Activated CD4-positive, alpha-beta memory T cell treated with anti-CD3 and anti-CD28 coated beads, Interleukin-2, amount 10 ng/mL, durations not matched to agents 7 days and 5 days (primary cell): ENCODE measurements at places on chromosomes 1 and 21.

DNA sequence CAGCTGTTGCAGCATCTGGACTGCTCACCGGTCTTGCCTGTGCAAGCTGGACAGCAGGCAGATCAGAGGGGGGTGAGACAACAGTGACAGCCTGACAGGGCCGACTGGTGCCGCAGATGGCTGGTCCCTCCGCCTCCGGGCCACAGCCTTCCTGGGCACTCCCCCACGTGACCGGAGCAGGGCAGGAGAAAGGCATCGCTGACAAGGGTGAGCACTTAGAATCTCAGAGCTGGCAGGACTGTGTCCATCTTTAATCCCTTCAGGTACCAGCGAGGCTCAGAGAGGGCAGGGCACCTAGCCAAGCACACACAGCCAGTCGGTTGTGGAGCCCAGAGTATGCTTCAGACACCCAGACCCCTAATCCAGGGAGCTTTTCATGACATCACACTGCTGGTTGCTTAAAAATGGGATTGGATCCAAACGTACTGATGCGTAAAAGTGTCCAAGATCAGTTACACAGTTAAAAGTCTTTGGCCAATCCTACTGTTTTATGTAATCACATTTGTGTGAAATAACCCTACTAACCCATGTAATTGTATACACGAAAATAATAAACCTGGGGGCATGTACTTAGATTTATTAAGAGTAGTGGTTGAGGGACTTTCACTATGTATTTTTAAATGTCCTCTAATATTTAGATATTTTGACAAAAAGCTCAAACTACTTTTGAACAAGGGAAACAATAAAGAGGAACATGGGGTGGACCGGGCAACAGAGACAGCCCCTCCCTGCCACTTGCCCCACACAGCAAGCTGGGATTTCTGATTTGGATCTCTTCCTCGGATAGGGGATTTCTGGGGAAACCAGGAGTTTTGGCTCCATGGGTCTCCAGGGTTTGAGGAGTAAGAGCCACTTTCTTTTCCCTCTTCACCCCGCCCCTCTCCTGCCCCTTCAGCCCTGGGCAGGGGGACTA lies 758 bp upstream of the CNTN2 start:
- no peak overlapping the region for H3K4me3 ChIP-seq
- H3K27me3 ChIP-seq: peaks cover 51% of the 10 kb centered on the region
- no peak overlapping the region for H3K27ac ChIP-seq
- H3K4me1 ChIP-seq: no peaks in the 10 kb centered on the region
- DNase-seq: no peak

DNA sequence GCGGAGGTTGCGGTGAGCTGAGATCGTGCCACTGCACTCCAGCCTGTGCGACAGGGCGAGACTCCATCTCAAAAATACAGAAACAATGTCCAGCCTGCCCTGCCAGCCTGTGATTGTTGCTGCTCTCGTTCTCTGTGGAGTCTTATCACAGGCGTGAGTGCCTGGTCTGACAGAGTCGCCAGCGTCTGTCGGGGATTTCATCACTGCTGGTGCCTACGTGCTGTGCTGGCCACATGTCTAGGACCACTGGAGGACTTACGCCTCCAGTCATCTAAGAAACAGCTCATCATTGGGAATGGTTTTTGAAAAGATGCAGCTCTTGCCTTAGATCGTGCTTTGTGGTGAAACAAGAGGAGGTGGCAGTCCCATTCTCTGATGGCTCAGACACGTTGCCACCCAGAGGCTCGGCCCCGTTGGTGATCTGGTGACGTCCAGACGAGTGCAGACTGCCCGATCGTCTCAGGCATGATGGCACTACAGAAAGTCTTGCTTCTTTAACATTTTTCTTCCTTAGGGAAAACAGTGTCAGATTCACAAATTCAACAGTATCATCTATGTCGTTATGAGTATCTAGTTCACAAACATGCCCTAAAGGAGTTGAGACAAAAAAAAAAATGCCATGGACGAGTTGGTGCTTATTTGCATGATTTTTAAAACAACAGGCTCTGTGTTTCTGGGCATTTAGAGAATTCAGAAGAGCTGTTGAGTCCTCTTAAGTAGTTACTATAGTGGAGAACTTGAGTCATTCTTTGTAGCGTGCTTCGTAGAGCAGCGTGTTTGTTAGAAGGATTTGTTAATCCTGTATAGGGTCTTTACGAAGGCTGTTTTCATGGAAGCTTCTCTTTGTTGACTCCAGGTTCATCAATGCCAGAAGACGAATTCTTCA lies 47.5 kb downstream of the CBS start:
- no peak overlapping the region for H3K4me3 ChIP-seq
- H3K27ac ChIP-seq: no peak overlapping the region
- DNase-seq: no peak
- H3K36me3 ChIP-seq: peaks cover 49% of the 10 kb centered on the region
- H3K27me3 ChIP-seq: no peaks in the 10 kb centered on the region

DNA sequence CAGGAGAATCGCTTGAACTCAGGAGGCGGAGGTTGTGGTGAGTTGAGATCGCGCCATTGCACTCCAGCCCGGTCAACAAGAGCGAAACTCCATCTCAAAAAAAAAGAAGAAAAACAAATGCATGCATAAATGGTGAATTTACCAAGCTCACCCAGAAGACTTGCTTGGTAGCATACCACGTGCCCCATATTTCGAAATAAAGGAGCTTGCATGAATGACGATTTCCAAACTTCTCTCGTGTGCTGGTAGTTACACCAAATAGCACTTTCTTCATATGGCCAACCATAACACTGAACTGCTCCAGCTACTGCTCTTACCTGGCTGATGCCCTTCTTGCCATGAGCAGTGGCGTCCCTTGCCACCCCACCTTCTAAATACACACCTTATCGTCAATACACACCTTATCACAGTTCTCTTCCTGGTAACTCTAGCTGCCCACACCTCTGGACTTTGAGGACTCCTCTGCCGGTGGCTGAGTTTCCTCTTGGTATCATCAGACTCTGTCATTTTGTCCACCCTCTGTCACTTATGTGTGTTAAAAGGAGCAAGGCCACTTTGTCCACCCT lies 2.8 kb downstream of the DOP1B start:
- H3K4me3 ChIP-seq: no peak overlapping the region
- no peak overlapping the region for H3K27ac ChIP-seq
- peaks cover 3% of the 10 kb centered on the region for H3K27me3 ChIP-seq
- peaks cover 40% of the 10 kb centered on the region for H3K4me1 ChIP-seq
- no peak for DNase-seq

- H3K27me3 ChIP-seq: peaks cover 2% of the 10 kb centered on the region
- no peak overlapping the region for H3K27ac ChIP-seq
- no peak for DNase-seq
- H3K4me1 ChIP-seq: peaks cover 14% of the 10 kb centered on the region
- H3K4me3 ChIP-seq: no peak overlapping the region
- H3K36me3 ChIP-seq: no peaks in the 10 kb centered on the region
Observed at GRCh38 chr1:167056529-167057231, 33.5 kb downstream of the GPA33 start.

DNA sequence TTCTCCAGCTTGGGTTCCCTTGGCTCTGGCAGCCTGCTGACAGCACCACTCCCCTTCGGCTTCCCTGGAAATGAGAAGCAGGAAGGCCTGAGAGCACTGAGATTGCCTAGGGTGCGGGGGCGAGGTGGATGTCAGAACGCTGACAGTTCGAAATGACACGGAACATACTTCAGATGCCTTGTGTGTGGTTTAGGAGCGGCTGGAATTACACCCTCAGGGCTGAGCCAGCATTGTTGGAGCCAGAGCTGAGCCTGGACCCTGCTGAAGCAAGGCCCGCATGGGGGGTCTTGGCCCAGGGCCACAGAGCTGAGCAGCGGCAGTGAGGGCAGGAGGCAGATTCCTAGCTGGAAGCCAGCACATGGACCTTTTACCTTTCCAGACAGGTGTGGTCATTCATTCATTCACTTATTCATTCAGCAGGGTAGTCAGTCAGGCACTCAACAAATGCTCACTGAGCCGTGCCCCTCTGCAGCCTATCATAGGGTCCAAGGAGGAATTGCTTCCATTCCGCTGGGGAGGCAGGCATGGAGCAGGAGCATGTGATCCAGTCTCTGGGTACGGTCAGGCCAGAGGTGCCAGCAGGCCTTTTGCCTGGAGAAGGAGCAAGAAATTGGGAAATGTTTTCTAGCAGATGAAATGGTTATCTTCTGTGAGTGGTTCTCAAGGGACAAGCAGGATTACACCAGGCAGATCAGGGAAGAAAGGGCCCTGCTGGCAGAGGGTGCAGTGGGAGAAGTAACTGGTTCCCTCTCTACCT lies 6.6 kb upstream of the FOXE3 start:
- no peak overlapping the region for H3K27ac ChIP-seq
- H3K27me3 ChIP-seq: peaks cover 19% of the 10 kb centered on the region
- H3K4me3 ChIP-seq: no peak overlapping the region

DNA sequence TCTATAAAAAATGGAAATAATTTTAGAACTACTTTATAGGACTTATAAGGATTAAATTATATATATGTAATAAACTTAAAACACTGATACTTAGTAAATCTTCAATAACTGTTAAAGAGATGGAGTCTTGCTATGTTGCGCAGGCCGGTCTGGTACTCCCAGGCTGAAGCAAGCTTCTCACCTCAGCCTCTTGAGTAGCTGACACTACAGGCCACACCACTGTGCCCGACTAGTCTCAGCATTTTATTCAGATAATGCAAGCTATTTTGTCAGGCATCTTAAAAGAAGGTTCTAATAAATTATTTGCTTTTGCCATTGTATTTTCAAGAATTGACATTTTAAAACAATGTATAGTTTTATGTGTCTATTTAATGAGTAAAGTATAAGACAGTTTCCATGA lies 20.8 kb downstream of the CNST start:
- DNase-seq: no peak
- H3K27me3 ChIP-seq: no peaks in the 10 kb centered on the region
- H3K27ac ChIP-seq: no peak overlapping the region
- H3K4me3 ChIP-seq: no peak overlapping the region
- H3K36me3 ChIP-seq: peaks cover 43% of the 10 kb centered on the region

DNA sequence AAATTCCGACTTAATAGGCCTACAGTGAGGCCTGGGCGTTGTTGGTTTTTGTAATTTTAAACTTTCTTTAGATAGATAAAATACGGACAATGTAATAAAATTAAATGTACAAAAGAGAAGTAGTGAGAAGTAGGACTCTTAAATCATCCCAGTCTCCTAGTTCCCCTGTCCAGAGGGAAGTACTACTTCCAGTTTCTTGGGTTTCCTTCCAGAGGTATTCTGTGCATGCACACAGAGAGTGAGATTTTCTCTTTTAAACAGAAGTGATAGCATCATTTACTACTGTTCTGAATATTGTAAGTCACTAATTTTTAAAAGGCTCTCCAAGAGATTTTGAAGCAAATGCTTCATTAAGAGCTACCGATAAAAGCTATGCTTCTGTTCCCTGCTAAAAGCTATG lies 7.2 kb upstream of the FNBP1L start:
- H3K36me3 ChIP-seq: no peaks in the 10 kb centered on the region
- peaks cover 3% of the 10 kb centered on the region for H3K4me1 ChIP-seq
- peaks cover 36% of the 10 kb centered on the region for H3K27me3 ChIP-seq
- no peak overlapping the region for H3K27ac ChIP-seq

GRCh38 chr1:47611992-47612391 lies 174.1 kb downstream of the FOXD2 start:
- H3K36me3 ChIP-seq: no peaks in the 10 kb centered on the region
- no peaks in the 10 kb centered on the region for H3K4me1 ChIP-seq
- H3K27me3 ChIP-seq: peaks cover 19% of the 10 kb centered on the region
- no peak overlapping the region for H3K27ac ChIP-seq
- H3K4me3 ChIP-seq: no peak overlapping the region

- H3K36me3 ChIP-seq: no peaks in the 10 kb centered on the region
- no peaks in the 10 kb centered on the region for H3K27me3 ChIP-seq
- no peak overlapping the region for H3K27ac ChIP-seq
- DNase-seq: no peak
- no peaks in the 10 kb centered on the region for H3K4me1 ChIP-seq
- H3K4me3 ChIP-seq: no peak overlapping the region
Observed at GRCh38 chr1:69911301-69911801, 294.0 kb downstream of the LRRC40 start.
